ENCODE measurements at places on chromosomes 12 and 14.

DNA sequence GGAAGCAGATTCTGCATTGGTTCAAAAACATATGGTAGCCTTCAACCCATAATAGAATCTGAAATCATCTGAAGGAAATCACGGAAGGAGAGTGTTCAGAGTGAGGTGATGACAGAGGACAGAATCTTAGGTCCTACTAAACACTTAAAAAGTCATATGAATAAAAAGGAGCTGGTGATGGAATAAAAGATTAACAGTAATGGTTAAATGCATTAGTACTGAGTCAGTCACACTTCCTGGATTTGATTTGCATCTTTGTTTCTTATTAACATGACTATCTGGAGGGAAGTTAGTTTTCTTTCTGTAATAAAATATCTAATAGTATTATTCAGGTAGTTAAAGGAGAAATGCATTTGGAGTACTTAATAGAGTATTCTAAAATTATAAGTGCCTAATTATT is 296.3 kb upstream of the ATXN7L3B start:
- DNase-seq: no peak

DNA sequence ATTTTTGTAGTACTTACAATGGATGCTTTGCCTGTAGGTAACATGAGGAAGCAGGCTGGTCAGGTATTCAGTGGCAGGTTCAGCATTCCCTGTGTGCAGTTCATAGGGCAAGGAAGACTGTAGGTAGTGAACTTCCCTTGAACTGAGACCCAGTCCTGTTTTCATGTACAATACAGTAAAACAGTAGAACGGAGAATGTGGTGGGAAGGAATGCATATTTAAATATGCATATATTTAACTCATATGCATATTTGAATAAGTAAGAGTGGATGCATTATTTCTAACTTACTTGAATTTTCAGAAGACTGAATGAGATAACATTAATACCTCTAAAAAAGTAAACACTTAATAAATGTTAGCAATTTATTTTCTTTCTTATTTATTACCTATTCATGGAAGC is 147.6 kb upstream of the FLRT2 start:
- DNase-seq: no peak

DNA sequence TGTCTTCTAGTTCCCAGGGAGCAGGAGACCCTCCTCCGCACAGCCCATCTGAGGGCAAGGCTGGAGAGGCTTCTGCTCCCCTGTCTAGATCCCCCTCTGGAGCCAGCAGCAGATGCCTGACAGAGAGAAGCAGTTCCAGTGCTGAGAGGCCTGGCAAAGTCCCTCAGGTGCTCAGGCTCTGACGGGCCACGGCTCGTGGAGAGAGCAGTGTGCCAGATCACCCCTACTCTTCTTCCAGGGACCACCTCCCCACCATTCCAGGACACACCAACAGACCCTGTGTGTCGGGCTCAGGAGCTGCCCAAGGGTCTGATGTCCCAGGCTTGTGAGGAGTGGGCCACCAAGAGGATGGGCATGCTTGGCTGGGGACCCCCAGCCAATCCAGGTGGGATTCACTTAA is 22.5 kb upstream of the C14orf180 start:
- no peak for DNase-seq

GRCh38 chr12:76491292-76491691 is 68.3 kb downstream of the OSBPL8 start:
- no peak for DNase-seq

- DNase-seq: no peak
These were observed 49.0 kb downstream of the TBC1D15 start for GRCh38 chr12:71888521-71888920.

- no peak for DNase-seq
These were observed 95.4 kb upstream of the EVL start for GRCh38 chr14:99969673-99970322.

- no peak for DNase-seq
These were observed 266.1 kb upstream of the LRIG3 start for GRCh38 chr12:59186451-59186850.

Measured in NCI-H510A (cell line).